ENCODE measurements at places on chromosomes 6 and 20.

DNA sequence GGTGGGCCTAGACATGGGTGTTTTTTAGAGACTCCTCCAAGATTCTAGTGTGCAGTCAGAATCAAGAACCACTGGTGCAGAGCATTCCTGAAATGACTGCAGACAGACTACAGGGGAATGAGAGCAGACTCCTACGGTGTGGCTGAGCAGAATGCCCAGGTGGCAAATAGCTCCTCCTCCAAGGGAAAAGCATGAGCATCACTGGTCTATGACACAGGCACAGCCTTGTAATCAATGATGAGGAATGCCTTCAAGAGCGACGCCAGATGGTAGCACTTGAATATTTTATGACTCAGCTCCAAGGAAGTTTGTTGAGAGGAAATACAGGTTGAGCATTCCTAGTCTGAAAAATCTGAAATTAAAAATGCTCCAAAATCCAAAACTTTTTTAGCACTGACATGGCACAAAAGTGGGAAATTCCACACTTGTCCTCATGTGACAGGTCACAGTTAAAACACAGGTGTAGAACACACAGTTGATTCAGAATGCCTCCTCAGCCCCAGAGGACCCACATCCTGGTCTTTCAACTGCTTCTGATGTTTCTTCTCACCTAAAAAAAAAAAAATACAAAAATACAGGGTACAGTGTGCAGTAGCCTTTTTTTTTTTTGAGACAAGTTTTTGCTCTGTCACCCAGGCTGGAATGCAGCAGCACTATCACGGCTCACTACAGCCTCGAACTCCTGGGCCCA lies 10.6 kb upstream of the FAM8A1 start:
- no peak for DNase-seq

DNA sequence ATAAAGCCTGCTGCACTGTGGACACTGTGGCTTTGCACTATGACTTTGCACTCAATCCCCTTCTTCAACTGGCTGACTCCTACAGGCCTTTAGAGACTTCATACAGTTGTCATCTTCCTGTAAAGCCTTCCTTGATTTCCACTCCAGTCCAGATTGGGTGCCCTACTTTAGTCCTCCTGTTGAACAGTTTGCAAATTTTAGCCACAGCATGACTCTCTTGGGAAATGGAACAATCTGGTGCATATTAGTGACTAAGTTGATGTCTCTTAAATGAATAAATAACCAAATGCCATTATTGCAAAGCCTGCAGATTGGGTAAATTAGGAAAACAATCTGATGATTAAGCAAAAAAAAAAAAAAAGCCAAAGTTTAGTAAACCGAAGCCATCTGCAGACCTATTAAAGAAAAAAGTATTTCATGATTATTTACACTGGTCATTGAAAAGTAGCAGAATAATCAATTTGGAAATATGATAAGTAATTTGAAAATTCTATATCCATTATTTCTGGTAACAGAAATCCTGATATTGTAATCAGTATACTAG lies 12.6 kb downstream of the PLCB4 start:
- DNase-seq = no peak

GRCh38 chr20:11926292-11926998 lies 8.8 kb downstream of the BTBD3 start:
- DNase-seq = no peak

DNA sequence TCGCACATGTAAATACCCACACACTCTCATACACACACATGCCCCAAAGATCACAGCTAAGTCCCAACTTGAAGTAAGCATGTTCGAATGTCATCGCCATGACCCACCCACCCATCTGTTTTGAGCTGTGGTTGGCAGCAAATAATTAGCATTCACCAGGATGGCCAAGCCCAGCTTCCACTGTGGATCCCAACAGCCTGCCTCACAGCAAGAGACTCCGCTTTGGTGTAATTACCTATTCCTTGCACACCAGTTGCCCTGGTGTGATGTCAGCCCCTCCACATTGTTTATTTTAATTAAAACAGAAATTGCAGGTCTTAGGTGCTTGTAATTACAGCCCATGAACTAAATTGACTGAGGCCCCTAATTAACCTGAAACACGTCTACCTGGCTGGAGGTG lies 81.1 kb downstream of the MAFB start:
- no peak for DNase-seq

DNA sequence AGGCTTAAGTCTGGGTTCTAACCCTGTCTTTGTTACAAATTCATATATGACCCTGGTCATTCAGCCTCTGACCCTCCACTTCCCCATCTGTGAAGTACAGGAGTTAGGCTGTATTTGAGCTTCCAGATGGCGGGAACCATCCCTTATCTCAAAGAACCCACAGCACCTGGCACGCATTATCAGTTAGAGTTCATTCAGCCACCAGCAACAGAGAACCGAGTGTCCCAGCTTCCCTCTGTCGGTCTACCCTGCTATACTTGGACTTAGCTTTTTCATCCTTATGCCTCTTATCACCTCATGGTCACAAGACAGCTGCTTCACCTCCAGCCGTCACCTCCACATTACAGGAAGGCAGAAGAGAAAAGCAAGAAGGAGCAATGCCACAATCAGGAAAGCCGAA lies 147.8 kb downstream of the EYA2 start:
- no peak for DNase-seq

GRCh38 chr6:27145731-27146455 lies 101.6 kb upstream of the PRSS16 start:
- DNase-seq = no peak

GRCh38 chr6:7467007-7467897 lies 74.2 kb upstream of the DSP start:
- DNase-seq = no peak

DNA sequence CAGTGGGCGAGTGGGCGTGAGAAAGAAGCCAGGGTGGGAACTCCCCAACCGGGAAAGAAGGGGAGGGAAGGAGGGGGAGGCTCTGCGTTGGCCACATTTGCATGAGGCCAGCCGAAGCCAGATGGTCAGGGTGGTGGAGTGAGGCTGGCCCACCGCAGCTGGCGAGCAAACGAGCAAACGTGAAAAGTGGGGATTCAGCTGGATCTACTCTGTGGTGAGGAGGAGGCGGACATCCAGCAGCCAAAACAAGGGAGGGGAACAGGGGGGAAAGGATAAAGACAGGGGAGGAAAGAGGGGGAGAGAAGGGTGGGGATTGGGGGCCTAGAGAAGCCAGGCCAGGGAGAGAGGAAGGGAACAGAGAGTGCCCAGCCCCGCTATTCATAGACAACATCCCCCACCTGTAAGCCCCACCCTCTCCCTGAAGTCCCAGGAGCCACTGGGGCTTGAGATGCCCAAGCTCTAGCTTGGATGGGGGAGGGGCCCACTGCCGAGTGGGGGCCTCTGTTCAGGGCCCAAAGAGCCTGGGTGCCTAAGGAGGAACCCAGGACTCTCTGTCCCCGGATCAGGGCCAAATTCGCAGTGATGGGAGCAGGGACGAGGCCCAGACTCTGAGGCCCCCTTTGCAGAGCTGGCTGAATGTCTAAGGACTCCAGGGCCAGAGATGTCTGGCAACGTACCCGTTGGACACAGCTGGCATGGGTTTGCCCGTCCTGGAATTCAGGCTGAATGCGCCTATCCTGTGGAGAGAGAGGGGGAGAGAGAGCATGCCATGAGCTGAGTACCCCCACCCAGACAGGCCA lies 45.1 kb downstream of the CPNE5 start:
- no peak for DNase-seq

- DNase-seq = no peak
These were observed 213.0 kb upstream of the SUPT3H start for GRCh38 chr6:45590696-45591184.

DNA sequence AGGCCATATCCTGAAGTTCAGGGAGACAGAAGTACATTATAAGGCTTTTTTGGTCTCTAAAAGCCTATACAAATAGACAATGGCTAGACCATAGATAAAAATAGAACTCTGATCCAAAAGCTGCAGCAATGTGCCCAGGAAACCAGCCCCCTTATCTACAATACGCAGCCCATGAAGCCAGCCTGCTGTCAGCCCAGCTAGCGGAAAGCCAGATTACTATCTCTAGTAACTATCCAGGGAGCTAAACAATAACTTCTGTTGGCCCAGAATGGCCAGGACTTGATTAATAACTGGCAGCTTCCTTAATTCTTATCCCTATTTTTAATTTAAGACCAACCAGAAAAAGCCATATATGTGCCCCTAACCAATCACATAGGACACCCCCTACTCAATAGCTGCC lies 160.4 kb upstream of the SMLR1 start:
- no peak for DNase-seq

GRCh38 chr20:3072530-3073250 lies 1.3 kb downstream of the OXT start:
- no peak for DNase-seq

GRCh38 chr6:2222275-2222842 lies 23.0 kb downstream of the GMDS start:
- no peak for DNase-seq
